Activated CD4-positive, alpha-beta T cell treated with anti-CD3 and anti-CD28 coated beads, Interleukin-2, amount 50 U/mL, for 1 hour (primary cell): ENCODE measurements at places on chromosomes 5 and 9.

- DNase-seq, result no peak
These were observed 15.2 kb downstream of the QSOX2 start for GRCh38 chr9:136230365-136230764.

DNA sequence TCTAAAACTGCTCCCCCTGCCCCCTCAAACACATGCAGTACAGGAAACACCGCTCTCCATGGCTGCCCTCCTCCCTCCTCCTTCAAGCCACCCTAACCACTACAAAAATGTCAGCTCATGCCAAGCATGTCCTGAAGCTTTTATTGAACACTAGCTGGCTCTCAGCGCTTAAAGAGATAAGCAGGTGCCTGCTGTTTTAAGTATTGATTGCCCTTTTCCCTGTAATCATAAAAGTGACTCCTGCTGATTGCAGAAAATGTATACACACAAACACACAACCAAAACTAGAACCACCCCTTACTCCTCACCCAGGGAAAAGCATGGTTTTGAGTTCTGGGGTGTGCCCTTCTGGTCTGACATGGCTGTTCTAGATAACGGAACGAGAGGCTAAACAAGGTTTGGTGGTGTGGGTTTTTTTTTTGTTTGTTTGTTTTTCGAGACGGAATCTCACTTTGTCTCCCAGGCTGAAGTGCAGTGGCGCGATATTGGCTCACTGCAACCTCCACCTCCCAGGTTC is 3.7 kb upstream of the UCK1 start:
- DNase-seq, result no peak

GRCh38 chr9:104503440-104503839 is 623 bp upstream of the OR13F1 start:
- DNase-seq, result no peak

DNA sequence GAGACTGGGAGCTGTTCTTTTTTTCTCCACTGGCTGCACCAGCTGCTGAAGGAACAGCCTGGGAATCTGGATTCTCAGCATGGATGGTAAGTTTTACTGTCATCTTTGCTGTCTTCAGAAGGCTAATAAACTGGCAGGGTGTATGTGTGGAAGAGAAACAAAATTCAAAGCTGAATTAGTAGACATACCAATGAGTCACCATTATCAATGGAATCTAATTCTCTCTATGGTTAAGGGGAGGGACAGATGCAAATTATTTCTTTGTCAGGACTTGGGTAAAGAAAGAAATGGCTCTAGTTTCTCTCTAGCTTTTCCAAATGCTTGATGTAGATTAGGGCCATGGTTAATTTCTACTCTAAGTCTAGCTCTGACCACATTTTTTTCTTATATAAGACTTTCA is 154.2 kb downstream of the MPDZ start:
- DNase-seq, result no peak

- no peak for DNase-seq
These were observed 93.5 kb upstream of the SHB start for GRCh38 chr9:38162332-38163211.

- no peak for DNase-seq
These were observed 93.2 kb downstream of the LIX1 start for GRCh38 chr5:97049175-97049574.

DNA sequence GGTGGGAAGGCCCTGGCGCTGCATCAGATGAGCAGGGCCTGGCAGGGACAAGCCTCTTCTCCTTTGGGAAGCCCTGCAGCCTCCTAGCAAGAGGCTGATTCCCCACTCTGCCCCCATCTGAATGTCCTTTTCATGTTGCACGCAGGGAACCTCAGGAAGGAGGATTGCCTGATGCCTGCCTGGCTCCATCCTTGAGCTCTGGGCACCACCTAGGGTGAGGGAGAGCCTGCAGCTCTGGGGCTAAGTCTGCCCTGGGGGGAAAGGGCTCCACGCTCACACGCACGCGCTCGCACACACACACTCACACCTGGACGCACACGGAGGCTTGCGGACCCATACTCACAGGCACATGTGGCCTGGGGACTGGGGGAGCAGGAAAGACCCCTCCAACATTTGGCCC is 86.6 kb downstream of the LMX1B start:
- DNase-seq, result no peak
